Psoas muscle (tissue), 8 donors: ENCODE measurements at places on chromosomes 12 and 14. TPM values are rescaled to one million over a fixed set of nuclear protein-coding genes. Genes with fewer than 3 reads are reported as not detected.
A peak's percentile ranks its signal among the peaks of the same experiment; 100 is the strongest.

- no peak for DNase-seq
Observed at GRCh38 chr14:21244544-21244943, 24.7 kb downstream of the HNRNPC start.

DNA sequence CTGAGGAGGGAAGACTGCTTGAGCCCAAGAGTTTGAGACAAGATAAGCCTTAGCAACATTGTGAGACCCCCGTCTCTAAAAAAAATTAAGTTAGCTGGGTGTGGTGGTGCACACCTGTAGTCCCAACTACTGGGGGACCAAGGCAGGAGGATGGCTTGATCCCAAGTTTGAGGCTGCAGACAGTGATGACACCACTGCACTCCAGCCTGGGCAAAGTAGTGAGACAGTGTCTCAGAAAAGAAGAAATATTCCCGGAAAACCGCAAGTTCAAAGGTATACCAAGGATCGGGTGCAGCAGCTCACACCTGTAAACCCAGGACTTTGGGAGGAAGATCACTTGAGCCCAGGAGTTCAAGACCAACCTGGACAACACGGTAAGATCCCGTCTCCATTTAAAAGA lies 5.8 kb downstream of the PTGES3 start:
- DNase-seq = no peak

Gene TCL1B
- polyA plus RNA-seq = not detected

Gene BCDIN3D
- 9.0 TPM for polyA plus RNA-seq

DNA sequence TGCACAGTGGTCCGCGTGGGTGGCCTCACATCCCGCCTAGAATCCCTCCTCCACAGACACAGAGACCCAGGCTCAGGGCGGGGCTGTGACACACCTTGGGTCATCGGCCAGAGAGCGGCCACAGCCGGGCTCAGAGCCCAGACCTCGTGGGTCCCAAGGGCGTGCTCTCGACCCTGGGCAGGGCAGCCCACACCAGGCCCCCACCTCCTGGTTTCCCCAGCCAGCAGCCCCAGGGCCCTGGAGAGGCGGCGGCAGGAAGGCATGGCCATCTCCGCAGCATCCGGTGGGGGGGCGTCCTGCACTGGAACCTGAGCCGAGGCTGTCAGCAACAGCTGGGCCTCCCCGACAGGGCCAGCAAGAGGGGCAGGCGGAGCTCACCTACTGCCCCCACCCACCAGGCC lies 15.2 kb downstream of the JAG2 start:
- DNase-seq = peak; percentile 65

DNA sequence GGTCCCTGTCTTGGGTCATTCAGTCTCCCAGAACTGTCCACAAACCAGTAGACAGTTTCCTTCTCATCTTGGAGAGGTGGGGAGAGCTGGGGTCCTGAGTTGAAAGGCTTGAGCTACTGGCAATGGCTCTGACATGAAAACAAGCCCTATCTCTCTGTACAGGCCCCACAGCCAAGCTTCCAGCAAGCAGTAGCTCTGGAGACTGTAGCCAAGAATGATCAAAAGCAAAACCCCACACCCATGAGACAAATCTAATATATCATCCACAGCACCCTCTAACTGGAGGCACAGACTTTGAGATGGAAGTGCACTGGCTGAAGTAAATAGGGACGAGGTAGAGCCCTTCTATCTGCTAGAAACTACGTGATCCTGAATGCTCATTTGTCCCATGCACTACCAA lies 40.9 kb downstream of the RERG start:
- no peak for DNase-seq
